ENCODE measurements at places on chromosomes 3 and 15. TPM values are rescaled to one million over a fixed set of nuclear protein-coding genes. Genes with fewer than 3 reads are reported as not detected.
A peak's percentile ranks its signal among the peaks of the same experiment; 100 is the strongest.

The TRIM71 gene
- not detected for polyA plus RNA-seq

The NEK11 gene
- 0.80 TPM for polyA plus RNA-seq

The RPL39L gene
- 18.1 TPM for polyA plus RNA-seq

The TM4SF18 gene
- polyA plus RNA-seq: not detected

The GOLGA6L9 gene
- 1.7 TPM for polyA plus RNA-seq

DNA sequence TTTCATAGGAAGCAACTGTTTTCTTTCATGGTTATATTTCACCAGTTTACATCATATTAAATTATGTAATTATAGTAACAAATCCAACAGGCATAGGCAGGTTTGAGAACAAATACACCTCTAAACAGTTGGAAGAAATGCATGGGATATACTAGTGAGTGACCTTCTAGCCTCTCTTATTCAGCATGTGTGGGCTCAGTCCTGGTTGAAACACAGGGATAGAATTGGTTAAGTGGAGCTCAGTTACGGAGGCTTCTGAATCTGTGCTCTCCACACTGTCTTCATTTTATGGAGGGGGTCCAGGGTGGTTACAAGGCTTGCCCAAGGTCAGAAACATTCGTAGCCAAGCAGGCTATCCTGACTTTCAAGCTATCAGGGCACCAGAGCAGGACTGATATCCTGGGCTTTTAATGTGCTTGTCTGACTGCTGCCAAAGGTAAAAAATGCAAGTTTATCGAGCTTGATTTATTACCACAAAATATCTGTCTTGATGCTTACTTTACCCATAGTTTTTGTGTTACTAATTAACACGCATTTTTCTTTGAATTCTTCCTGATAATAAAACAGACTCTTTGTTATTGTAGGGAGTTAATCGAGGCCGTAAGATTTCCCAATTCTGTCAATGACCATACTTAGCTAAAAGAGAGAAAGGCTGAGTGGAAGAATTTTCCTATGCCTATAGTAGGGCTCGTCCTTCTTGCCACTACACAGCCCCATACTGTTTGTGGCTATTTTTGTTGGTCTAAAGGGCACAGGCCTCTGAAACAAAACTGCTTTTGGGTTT lies 89.6 kb downstream of the FILIP1L start:
- no peak for DNase-seq

DNA sequence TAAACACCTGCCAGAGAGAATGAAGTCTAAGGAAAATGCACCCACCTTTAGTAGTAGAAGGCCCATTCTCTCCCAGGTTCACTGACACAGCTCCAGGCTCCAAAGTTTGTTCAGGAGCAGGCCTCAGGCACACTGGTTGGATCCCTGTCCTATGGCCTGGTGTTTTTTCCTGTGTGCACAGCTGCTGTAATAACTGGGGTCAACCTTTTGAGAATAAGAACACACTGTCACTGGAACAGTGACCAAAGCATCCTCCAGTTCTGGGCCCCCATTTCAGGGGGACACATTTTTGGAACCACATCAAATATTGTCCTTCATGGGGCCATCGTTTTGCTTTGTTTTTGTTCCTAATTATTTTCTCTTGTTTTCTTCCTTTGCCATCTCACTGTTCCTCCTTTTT lies 95.8 kb downstream of the ARNT2 start:
- no peak for DNase-seq

DNA sequence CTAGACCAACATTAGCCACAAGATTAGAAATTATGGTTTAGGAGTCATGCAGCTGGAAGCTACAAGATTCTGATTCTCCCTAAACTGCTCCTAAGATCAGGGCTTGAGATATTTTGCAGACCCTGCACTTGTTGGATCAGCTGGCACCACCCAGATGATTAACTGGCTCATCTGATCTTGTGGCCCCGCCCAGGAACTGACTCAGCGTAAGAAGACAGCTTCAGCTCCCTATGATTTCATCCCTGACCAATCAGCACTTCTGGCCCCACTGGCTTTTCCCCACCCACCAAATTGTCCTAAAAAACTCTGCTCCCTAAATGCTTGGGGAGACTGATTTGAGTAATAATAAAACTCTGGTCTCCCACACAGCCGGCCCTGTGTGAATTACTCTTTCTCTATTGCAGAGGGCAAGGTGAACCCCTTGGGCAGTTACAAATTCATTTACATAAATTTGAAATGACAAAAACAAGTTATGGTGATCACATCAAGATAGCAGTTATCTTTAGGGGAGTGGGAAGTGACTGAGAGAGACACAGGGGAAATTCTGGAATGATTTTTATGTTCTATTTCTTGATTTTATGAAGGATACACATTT lies 76.5 kb downstream of the CD200R1L start:
- peak; percentile 87 for DNase-seq

DNA sequence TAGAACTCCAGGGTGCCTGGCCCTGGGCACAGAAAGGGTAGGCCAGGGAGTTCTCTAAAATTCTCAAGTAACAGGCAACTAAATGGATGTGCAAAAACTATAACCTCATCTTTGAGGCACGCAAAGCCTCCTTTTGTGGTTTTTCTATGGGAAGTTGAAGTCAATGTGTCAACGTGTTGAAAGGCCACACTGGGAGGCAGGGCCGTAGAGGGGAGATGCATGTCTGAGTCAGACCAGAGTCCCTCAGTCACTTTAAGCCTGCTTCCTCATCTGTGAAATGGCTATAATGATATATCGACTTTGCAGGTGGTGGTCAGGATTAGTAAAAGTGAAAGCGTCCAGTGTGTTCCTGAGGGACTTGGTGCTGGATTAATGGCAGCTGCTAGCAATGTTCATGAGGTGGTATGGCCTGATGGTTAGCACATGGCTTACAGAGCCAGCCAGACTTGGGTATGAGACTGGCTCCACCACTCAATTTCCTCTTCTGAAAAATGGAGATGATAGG lies 17.0 kb downstream of the TGM5 start:
- DNase-seq: peak; percentile 76

GRCh38 chr15:78329625-78330024 lies 10.5 kb upstream of the CRABP1 start:
- DNase-seq: peak; percentile 17

DNA sequence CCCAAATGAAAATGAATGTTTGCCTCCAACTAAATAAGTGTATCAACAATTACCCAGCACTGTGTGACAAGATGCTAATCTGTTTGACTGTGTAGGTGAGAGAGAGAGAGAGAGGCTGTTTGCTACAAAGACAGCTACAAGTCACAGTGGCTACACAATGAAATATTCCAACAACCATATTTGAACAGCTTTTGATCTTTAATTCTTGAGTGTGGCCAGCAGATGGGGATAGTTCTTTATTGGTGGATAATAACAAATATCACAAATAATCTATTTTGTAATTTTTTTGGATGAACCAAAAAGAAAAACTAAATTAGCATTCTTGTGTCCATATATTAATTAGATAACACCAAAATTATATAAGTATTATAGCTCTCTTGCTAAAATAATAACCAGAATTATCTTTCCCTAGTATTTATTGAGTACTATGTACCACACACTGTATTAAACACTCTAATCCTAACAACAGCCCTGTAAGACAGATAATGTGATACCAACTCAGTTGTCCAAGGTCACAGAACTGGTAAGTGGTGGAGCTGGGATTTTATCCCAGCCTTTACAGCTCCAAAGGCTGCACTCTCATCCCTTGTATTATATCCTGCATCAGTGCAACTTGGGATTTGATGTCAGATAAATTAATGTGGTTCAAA lies 61.9 kb upstream of the C3orf80 start:
- peak; percentile 47 for DNase-seq

- no peak for DNase-seq
These were observed 34.0 kb upstream of the SLC6A11 start for GRCh38 chr3:10781981-10782380.

DNA sequence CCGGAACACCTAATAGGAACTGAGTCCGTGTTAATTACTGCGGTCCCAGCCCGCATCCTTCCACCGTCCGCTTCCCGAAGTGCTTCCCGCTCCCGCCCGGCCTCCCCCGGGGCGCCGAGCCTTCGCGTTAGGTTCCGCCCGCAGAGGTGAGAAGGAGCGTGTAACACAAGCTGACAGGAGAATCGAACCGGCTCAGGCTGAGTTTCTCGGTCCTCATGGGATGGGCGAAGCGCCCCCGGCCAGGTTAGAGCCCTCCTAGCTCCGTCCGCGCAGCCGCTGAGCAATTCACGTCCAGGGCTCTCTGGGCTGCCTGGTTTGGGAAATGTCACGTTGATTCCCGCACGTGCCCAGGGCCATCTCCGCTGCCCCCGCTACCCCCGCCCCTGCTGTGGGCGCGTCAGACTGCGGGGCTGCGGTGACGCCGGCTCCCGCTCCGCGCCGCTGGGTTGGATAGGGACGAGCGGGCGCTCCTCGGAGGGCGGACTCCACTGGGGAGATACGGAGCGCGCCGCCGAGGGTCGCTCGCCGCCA lies 954 bp downstream of the CLDN11 start:
- peak; percentile 41 for DNase-seq

DNA sequence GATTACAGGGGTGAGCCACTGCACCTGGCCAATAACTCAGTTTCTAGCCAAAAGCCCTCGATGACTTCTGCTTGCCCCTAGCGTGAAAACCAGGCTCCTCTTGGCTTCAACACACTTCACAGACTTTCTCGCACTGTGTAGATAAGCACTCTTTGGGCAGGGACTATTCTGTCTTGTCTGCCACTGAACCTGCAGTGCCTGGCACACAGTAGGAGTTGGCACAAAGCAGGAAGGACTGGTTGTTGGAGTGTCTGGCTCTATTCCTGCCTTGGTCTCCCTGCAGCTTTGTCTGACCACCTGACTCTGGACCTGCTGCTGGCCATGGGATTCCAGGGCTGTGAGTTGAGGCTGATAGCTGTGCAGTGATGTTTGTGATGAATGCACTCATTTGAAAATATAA lies 46.4 kb upstream of the RGMA start:
- DNase-seq: no peak

DNA sequence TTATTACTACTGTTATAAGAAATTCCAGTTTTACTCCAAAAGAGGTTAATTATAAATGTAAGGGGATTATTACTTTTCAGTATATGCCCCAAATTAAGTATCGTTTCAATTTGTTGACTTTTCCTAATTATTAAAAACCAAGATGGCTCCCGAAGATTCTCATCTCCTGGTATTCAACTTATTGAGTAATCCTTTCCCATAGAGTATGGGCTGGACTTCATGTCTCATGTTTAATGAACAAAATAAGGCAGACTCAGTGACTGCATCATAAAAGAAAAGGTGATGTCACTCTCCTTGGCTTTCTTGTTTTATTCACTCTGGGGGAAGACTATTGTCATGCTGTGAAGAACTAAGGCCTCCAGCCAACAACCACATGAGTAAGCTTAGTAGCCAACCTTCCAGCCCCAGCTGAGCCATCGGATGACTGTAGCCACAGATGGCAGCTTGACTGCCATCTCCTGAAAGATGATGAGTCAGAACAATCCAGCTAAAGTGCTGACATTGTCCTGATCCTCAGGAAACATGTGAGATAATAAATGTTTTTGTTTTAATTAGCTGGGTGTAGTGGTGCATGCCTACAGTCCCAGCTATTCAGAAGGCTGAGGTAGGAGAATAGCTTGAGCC lies 17.3 kb downstream of the IGF2BP2 start:
- DNase-seq: peak; percentile 94

DNA sequence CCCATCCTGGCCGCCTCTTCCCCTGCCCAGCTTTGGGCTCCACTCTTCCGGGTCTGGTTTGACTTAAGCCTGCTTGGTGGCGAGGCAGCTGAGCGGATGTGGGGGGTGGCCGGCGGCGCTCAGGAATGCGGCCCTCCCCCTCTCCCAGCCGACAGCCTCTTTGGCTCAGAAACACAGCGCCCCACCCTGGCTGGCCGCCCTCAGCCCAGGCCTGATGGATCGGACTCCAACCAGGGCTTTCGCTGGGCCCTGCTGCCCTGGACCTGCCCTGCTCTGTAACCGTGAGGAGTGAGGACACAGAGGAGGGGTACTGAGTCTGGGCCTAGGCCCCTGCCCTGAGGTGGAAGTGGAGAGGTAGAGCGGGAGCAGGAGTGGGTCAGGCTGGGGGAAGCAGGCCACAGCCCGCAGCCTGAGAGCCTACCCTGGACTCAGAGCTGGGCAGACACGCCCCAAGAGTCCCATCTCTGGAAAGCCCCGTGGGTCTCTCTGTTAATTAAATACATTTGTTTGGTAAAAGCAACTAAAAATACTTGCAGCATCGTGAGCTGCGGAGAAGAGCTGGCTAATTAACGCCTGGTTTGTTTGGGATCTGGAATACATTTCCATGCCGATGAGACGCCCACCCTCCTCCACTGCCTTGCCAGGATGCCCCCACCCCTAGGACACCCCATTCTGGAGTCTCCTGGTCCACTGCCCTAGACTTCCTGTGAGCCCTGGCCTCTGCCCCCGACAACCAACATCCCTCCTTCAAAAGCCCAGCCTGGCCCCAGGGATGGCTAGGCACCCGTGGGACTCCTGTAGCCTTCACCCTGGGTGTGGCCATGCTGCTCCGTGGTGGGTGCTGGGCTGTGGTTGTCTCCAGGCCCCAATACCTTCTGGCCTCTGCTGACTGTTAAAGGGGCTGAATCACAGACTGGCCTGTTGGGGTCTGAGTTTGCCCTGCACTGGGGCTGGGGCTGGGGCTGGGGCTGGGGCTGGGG lies 19.6 kb downstream of the PLXNA1 start:
- DNase-seq: peak; percentile 89

All from IMR-90 (cell line).